ENCODE measurements at places on chromosomes 1 and 21.

DNA sequence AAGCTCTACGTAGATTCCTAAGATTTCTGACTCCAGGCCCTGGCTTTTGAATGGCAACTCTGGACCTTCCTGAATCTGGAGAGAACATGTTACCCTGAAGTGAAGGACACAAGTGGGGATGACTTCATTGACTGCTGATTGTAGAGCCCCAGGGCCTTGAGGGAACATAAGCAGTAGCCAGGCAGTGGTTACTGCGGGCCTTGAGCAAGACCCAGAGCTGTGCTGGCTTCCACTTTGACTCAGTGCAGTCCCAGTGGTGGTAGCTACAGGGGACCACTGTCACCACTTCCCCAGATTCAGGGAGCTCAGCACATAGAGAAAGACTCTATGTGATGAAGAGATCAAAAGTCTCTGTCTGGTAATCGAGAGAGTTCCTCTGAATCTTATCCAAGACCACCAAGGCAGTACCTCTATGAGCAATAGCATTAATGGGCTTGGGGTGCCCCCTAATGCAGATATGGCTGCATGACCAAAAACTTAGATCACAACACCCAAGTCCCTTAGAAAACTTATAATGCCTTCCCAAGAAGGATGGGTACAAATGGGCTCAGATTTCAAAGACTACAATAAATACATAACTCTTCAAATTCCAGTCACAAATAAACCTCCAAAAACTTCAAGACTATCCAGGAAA lies 1278.3 kb downstream of the AMY1C start:
- no peak for DNase-seq

DNA sequence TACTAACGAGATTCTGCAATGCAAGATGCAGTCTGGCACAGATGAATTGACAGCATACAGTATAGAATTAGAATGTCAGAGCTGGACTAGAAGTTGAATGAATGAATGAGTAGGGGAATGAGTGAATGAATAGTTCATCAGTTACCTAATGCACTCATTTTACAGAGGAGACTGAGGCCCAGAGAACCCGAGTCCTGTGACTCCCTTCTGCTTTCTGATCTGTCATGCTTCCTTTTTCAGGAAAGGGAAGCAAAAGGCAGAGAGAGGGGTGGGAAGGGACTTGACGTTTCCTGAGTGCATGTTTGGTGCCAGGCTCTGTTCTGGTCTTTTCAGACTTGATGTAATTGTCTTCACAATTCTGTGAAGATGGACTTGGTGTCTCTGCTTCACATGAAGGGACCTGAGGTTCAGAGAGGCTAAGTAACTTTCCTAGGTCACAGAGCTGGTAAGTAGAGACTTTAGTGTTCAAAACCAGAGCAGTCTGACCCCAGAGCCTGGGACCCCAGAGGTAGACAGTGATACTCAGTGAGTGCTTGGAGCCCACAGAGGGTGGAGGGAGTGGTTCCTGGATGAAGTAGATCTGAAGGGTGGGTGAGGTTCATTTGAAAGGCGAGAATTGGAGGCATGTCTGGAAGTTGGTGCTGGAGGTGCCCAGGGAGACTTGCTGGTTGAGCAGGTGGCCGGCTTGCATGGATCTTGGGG lies 8.0 kb upstream of the MEX3A start:
- no peak for DNase-seq

- DNase-seq, result no peak
Observed at GRCh38 chr1:58857680-58858673, 74.1 kb upstream of the JUN start.

DNA sequence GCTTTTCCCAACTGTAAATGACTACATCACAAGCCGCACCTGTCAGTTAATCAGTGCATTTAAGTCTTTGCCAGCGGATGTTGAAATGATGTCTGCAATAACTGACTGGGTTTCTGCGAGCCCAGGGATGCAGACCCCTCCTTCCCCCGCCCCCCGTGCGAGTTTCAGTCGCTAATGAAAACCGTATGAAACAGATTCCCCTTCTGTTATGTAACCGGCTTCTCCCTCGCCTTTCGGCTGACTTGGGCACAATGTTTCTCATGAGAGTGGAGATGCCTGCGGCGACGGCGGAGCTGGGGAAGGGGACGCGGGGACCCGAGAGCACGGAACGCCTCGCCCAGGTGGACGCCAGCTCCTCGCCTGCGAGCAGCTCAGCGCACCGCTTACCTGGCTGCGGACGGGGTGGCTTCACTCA lies 753 bp downstream of the KCNJ6 start:
- no peak for DNase-seq

DNA sequence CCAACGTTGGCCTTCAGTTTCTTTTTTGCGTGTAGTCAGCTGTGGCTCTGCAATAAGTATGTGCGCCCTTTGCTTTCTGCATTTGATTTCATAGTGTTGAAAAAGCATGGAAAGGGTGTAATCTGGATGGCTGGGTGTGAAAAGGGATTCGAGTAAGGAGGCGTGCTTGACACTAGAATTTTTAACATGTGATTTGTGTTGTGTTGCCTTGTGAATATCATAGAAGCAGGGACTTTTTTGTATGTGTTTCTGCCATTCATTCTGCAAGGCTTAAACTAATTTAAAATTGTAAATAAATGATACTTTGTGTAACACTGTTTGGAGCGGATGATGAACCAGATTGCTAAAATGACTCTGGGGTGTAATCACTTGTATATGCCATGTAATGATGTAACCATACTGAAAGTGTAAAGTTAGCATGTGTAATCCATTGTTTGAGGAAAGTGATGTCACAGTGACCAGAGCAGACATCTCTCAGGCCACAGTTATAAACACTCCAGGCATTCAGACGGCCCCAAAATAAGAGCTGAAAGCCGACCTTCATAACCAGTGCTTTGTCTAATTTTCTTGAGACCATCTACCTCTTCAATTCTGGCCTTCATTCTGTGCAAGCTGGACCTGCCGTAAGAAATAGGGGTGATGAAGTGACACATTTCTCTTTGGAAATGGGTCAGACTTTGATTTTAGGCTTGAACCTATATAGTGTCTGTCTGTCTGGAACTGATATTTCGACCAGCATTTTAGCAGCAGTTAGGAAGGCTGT lies 618 bp downstream of the SH3BGR start:
- DNase-seq, result no peak

DNA sequence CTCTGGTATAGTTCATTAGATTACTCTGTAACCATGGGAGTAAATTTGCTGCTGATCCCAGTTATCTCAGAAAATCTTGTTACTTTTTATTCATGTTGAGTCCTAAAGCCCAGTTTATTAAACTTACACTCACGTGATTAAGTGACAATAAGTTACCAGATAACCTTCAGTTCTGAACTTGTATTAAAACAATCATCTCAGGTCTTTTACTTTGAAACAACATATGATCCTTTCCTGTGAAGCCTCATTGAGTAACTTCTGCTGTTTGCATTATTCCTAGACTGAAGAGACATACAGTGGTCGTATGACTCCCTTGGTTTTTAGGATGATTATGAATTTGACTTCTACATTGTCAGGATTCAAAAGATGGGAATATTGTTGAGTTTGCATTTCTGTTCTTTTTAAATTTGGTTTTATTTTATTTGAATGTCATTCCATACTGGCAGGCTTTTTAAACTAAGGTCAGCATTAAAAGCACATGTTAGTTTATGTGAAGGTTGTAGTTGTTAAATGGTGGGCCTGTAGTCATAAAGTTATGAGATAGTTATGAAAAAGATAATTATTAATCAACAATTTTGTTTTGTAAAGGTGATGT lies 117.9 kb downstream of the CD247 start:
- no peak for DNase-seq

- DNase-seq, result no peak
Observed at GRCh38 chr1:234681065-234681464, 71.1 kb upstream of the IRF2BP2 start.

DNA sequence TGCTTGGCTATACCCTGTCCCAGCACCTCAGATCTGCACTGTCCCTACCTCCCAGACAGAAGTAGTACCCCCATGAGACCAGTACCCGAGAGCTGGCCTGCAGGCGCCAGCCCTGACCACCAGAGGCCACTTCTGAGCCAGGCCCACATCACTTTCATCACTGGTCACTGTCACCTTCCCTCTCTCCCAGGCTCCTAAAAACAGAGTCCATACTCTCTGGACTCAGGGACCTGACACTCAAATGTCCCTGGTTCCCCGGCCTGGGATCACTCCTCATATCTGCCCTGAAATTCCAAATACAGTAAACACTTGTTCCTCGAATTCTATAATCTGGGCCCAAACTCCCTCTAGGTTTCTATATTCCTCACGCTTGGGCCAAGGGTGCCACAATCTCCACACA lies 18.7 kb downstream of the TMEM53 start:
- no peak for DNase-seq

DNA sequence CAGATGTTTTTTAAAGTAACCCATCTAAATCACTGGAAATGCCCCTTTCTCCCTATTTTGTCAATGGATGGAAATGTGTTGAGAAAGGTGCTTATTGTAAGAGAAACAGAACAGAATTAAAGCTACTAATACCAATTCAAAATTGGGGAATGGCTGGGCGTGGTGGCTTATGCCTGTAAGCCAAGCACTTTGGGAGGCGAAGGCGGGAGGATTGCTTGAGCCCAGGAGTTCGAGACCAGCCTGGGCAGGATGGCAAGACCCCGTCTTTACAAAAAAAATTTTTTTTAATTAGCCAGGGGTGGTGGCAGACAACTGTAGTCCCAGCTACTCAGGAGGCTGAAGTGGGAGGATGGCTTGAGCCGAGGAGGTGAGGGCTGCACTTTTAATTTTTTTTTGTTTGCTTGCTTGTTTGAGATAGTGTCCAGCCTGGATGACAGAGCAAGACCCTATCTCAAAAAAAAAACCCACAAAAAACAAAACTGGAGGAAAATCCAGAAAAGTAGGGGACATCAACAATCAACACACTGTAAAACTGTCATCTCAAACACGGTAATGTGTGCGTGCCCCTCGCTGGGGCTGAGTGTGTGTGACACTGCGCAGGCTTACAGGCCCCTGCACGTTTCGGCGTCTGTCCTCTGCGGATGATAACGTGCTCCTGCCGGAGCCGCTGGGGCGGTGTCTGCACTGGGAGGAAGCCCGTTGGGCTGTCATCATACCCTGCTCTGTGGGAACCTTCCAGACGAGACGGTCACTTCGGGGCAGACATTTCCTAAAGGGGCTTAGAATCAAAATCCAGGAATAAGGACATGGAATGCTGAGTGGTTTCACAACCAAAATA lies 11.6 kb upstream of the POFUT2 start:
- peak; percentile 90 for DNase-seq

GRCh38 chr1:42165511-42166210 lies 1.1 kb upstream of the GUCA2A start:
- no peak for DNase-seq

DNA sequence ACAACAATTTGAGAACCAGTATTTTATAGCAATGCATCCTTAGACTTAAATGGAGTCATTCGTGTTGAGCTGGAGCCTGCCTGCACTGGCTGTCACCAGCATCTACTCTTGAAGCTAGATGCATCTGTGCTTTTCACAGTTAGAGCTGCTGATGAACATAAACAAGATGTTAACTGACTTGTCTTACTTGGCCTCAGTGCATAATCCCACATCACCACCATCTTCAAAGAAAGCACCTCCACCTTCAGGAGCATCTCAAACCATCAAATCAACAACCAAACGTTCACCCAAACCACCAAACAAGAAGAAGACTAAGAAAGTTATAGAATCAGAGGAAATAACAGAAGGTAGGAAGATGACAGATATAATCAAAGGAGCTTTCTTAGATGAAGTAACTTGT lies 71.1 kb downstream of the TPR start:
- DNase-seq, result no peak

GRCh38 chr1:95742591-95743089 lies 508.6 kb downstream of the RWDD3 start:
- DNase-seq, result no peak

GRCh38 chr1:46446646-46447498 lies 42.8 kb upstream of the DMBX1 start:
- DNase-seq, result no peak

DNA sequence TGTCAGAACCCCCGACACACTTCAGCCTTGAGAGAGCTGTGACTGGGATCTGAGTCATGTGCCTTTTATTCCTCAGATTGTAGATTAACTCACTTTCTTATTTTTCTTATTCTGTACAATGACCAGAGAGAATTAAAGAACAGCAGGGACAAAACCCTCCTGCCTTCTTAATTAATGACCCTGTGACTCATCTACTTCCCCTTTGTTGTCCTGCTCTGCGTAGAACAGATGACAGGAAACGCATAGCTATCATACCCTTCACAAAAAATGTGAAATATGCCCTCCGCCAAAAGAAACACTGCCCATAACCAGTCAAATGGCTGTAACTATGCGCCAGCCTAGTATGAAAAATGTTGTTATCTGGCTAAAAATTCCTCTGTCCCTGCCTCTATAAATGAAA lies 9.1 kb upstream of the PADI2 start:
- DNase-seq, result no peak

GRCh38 chr1:4218619-4219018 lies 318.5 kb upstream of the C1orf174 start:
- no peak for DNase-seq

DNA sequence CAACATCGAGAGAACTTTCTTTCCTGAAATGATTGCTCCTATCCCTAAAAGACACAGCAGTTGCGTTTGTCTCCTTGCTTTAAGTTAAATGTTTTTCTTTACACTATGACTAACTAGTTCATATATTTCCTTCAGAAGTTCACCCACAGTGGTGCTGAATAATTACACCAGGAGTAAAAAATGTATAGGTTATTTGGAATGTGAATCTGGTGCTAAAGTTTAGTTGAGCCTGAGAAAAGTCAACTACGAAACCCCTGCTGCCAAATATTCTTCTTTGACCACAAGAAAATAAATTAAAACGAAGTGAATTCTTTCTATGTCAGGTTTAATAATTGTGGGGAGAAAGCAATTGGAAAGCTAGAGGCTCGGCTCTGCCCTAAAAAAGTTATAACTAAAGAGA lies 52.8 kb downstream of the C4BPA start:
- no peak for DNase-seq

GRCh38 chr1:150008699-150009098 lies 1.8 kb downstream of the OTUD7B start:
- DNase-seq, result no peak

DNA sequence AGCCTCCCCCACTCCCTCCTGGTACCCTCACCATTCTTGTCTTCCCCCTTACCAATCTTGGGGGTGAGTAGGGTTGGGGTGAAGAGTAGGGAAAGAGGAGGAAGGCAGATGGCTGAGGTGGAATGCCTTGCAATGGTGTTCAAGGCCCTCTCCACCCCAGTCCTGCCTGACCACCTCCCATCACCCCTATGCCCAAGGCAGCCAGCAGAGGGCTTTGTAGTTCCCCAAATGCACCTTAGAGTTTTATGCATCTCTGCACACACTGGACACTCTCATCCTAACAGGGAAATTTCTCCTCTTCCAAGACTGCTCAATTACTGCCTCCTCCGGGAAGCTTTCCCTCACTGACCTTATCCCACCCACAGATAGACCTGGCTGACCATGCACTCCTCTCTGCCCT lies 15.4 kb downstream of the KIF17 start:
- DNase-seq, result no peak

GRCh38 chr1:41812051-41812450 lies 106.7 kb downstream of the HIVEP3 start:
- no peak for DNase-seq
